Stimulated activated CD8-positive, alpha-beta memory T cell treated with anti-CD3 and anti-CD28 coated beads, Interleukin-12 subunit alpha, Interleukin-12 subunit beta, amount 100 ng/mL, for 1 hour (primary cell): ENCODE measurements at places on chromosomes 6 and 20.

- no peak for DNase-seq
These were observed 1142.8 kb upstream of the EYS start for GRCh38 chr6:66849843-66850242.

- DNase-seq = no peak
These were observed 38.0 kb downstream of the PKHD1 start for GRCh38 chr6:52049252-52050050.

DNA sequence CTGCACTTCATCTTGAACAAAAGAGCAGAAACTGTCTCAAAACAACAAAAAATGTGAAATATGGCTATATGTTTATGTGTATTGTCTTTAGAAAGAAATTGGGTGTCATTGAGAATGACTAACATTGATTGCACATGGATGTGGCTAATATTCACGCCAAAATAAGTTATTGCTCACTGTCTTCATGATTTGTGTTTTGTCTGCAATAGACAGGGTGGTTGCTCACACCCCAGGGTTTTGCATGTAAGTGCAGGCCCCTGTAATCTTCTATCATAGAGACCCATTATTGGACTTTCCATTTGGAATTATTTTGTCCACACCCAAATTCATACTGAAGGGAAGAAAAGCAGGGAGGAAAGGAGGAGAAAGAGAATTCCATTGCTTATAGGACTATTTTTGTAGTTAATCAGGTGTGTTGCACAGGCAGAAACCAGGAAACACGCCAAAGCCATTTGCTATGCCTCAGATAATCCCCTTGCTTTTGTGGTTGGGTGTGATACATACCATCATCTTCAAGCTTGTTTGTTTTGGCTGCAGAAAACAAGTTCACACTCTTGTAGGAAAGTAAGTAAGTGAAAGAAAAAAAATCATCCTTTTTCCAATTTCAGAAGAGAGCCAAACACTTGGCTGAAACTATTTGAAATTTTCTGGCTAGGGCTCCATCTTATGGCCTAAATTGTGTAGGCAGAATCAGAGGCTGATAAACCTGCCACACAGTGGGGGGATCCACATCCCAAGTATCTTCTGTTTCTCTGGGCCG is 214.1 kb downstream of the COL12A1 start:
- DNase-seq = no peak

- DNase-seq = no peak
These were observed 10.6 kb upstream of the SAMD3 start for GRCh38 chr6:130233330-130233729.

- DNase-seq = no peak
These were observed 935.1 kb downstream of the KIF16B start for GRCh38 chr20:15637950-15638754.

- DNase-seq = no peak
These were observed 21.3 kb downstream of the MAN1A1 start for GRCh38 chr6:119328254-119328653.

DNA sequence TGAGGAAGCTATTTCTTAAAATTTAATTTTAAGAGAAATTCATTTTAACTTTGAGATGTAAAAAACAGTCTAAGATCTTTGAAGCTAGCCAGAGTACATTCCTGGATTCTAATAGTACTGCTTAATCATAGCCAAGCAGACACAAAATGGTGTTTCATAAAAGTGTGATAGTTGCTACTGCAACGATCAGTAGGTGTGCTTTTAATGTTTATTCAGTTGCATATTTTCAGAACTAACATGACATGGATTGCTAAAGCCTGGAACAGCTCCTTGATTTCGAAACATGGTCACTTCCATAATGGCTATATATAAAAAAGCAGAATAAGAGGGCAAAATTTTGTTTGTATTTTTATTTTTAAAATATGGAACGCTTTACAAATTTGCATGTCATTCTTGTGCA is 35.5 kb downstream of the SESN1 start:
- no peak for DNase-seq

DNA sequence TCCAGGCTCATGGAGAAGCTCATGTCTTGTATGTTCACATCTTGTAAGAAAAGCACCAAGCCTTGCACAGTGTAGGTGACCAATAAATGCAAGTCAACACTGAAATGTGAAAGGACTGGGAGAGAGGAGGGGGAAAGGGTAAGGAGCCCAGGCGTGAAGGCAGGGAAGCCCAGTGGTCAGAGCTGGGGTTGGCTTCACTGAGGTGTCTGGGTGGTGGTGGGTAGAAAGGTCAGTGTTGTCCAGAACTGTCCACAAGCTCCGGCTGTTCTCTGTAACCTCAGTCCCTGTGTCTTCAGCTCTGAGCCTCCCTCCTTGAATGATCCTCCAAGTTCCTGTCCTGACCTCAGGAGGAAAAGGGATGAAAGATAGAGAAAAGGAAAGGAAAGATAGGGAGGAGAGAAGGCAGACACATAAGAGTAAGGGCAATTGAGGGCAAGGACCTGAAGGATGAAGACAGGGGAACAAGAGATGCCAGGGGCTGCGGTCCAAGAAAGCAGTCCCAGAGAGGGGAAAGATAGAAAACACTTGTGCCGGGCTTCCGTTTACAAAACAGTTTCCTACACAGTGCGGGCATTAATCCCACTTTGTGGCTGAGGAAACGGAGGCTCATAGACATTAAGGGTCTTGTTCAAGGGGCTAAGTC is 2.4 kb upstream of the TNXB start:
- DNase-seq = no peak

DNA sequence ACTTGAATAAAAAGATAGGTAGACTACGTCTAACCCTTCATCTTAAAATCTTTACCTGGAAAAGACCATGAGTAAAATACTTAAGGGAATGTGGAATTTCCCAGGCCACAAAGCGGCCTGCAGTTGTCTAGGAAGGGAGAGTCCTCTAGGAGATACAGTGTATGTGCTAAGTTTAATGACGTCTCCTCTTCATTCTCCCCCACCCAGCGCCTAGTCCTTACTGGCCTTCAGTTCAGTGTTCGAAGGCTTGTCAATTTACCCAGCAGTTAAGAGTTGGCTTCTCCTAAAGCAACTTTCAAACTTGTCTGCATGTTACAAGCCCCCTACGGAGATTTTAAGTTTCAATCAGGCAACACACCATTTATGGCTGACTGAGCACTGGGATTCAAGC is 35.2 kb downstream of the HFE start:
- no peak for DNase-seq

- no peak for DNase-seq
These were observed 5.1 kb upstream of the POPDC3 start for GRCh38 chr6:105184921-105185320.

DNA sequence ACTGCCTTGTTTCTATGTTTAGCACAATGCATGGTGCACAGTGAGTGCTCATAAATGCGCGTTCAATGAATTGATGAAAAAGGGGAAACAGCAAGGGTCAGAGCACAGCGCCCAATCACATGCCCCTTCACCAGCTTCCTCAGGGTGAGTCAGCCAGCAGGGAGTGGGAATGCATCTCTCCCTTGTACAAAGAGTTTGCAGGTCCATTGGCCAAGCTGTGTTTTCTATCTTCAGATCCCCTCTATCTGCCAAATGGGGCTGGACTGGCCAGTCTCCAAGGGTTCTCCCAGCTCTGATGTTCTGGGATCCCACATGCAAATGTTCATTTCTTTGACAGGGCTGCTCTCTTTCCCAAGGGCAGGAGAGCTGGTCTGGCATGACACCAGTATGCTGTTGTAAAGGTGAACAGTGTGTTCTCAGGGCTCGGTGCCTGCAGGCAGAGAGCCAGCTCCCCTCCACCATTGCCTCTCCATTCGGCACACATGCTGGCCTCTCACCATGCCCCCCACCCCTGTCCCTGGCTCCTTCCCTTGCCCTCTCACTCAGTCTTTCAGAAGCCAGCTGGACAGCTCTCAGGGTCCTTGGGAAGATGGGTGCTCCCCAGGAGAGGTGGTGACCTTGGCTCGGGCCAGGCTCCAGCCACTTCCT is 25.0 kb downstream of the ANGPT4 start:
- DNase-seq = no peak

DNA sequence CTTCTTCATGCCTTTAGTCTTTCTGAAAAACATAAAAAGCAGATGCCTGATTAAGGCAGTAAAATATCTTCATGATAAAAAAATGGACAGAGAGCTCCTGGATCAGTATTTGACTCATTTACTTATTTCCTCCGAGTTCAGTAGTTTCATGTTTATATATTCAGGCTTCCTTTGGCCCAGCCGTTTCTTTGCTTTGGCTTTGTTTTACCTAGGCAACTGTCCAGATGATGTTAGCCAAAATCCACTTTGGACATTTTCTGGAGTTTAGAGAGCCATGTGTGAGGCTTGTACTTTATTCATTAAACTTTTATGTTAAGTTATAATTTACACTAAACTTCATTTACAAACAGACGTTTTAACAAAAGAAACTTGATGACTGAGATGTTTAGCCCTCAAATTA is 307.1 kb upstream of the RSPO3 start:
- DNase-seq = no peak

DNA sequence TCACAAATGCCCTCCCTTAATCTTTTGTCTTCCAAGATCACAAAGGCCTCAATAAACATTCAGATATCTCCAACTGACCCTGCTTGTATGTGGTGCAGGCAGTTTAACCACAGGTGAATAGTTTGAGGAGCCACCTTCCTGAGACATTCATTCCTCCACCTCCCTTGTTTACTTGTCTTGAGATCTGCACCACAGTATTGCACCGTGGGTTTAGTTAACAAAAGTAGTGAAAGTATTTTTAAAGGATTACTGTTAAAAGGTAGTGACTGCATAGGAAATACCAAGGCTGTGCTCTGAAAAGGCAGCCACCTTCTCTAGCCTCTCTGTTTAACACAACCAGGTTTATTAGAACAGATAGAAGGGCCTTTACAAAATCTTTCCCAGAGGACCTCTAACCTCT is 46.5 kb downstream of the SESN1 start:
- DNase-seq = no peak

DNA sequence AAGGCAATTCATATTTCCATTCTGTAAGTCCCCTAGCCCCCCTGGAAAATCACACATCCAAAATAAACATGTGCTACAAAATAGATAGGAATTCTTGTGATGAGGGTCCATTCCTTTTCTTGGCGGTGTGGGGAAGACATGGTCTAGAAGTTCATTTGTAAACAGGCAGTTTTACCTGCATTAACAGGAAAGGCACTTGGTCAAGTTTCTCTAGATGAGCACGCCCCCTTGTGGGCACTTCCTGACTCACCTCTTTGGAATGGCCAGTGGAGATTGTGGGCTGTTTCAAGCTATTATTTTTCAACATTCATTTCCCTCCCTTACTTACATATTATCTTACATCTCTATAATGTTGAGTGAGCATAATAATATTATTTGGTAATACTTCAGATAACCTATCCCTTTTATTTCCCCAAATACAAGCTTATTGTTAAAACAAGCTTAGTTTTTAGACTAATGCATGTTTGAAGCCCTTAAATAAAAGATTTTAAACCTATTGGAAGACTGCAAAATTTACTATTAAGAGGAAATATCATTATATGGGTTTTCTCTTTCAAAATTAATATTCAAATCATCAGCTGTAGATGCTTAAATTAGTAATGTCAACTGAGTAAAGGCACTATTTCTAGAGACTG is 92.1 kb downstream of the TASP1 start:
- DNase-seq = peak; percentile 45

DNA sequence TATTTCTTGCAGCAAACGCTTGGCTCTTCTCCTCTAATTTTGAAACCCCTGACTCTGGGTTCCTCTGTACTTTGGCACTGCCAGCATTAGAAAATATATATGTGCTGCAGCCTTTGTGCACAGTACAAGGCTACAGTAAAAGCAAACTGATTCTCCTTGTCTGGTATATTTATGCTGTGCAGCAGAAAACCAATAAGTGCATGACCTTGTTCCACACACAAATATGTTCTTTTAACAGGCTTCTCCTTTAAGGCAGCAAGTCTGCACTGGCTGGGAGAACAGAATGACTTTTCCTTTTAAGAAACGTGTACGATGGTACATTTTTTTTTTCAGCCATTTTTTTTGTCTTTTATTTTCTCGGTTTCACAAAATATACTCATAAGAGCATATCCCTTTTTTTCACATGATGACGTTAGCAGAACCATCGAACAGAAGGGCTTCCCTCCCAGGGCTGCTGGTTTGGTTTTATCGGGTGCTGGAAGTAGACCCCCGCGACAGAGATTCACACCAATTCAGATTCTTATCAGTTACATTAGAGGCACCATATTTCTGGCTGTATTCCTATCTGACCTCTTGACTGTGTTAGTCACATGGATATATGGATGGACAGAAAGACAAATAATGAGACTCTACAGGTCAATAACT is 129.9 kb upstream of the ARID1B start:
- DNase-seq = no peak

- no peak for DNase-seq
These were observed 36.7 kb upstream of the CHD6 start for GRCh38 chr20:41654884-41655283.

DNA sequence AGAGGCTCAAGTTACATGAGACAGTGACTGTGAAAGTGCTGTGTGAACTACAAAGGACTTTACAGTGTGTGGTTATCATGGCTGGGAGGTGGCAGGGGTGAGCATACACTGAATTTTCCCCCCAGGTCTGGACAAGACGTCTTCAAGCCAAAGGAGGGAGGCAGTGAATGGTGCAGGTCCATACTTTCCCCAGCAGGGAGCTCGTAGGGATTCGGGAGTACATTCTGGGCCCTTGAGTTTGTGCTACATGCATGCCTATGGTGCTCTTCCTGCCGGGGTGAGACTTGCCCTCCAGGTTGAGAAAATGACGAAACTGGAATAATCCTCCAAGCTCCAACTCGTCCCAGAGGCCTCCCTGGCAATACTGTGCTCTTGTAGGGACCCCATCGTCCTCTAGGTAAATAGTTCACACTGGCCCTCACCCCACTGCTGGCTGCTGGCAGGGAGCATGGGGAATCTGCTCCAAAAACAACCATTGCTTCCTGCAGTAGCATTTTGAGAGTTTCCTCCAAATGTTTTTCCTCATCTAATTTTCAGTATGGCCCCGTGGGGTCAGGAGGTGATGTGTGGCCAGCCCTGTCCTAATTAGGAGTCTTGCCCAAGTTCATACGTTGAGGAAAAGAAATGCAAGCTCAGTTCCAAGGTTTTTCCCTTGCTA is 57.6 kb downstream of the ZNF831 start:
- no peak for DNase-seq

GRCh38 chr6:33161354-33162331 is 30.6 kb downstream of the COL11A2 start:
- DNase-seq = peak; percentile 73

DNA sequence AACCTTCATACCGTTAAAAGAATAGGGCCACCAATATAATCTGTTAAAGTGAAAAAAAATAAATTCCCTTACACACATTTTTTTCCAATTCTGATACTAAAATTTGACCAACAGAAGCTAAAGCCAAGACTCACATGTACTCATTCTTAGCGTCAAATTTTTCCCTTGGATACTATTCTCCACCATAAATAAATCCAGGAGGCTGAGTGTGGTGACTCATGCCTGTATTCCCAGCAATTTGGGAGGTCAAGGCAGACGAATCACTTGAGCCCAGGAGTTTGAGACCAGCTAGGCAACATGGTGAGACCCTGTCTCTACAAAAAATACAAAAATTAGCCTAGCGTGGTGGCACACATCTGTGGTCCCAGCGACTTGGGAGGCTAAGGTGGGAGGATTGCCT is 43.9 kb downstream of the SCML4 start:
- no peak for DNase-seq
